Stimulated activated CD8-positive, alpha-beta memory T cell treated with anti-CD3 and anti-CD28 coated beads, Interleukin-7, amount 100 ng/mL, for 1 hour (primary cell): ENCODE measurements at places on chromosomes 1 and 21.

- DNase-seq, result no peak
Measured at GRCh38 chr1:45032837-45033236, 20.8 kb downstream of the UROD start.

DNA sequence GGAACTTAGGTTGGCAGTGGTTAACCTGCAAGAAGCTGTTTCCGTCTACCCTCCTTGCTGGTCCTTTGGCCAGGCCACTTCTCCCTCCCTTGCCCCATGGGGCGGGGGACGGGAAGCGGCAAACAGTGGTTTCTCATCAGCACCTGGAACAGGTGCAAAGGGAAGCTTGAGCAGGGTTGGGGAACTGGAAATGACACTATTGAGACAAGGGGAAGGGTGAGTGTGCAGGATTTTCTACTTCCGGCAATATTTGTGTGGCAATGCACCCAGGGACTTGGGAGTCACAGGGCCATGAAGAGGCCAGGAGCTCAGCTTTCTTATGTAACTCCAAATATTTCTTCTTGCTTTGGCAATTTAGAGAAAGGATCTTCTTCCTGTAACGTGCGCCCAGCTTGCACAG is 29.0 kb upstream of the SARS1 start:
- no peak for DNase-seq

DNA sequence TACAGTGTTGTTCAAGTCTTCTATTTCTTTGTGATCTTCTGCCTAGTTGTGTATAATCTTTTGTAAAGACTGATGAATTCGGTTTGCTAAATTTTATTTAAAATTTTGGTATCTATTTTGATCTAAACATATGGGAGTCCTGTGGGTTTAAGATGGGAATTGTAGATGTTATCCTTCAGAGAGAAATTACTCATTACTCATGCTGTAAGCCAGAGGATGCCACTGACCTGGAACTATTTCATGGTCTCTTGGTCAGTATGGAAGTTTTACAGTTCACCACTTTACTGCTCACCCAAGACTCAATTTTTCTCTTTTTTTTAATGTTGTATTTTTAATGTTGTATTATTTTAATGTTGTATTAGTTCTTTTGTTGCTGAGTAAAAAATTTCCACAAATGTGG is 138.6 kb upstream of the B3GALT2 start:
- no peak for DNase-seq

DNA sequence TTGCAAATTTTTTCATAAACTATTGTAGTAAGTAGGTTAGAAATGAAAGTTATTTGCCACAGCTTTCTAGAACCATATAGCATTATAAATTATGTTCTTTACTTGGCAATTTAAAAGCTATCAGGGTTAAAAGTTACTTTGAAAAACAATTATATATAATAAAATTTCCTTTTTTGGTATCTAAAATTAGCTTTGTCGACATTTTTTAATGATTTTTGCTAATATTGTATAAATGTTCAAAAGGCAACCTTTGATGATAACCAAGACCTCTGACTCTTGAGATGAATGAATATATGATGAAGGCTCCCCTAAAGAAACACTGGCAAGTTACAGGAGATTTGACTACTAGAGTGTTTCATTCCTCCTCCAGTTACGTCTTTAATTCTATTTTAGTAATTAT is 121.2 kb downstream of the CDC42BPA start:
- no peak for DNase-seq

DNA sequence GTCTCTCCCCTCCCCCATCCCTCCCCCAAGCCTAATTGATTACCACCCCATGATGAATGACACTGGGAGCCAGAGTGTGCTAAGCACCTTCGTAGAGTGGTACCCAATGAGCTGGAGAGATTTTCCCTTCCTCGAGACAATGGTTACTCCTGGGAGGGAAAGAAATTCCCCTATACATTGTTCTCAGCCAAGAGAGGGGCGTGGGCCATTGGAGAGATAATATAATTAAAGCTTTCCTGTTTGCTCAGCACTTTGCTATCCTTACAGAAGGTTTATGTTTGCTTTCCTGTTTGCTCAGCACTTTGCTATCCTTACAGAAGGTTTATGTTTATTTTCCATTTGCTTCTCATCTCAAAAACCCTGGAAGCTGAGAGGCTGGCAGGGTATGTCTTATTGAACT is 126.1 kb upstream of the KLHDC7A start:
- no peak for DNase-seq
